ENCODE measurements at places on chromosomes 1 and 21. TPM values are rescaled to one million over a fixed set of nuclear protein-coding genes. Genes with fewer than 3 reads are reported as not detected.

The TNFRSF9 gene
- 3.0 TPM for total RNA-seq

The RPTN gene
- total RNA-seq, result not detected

The GPA33 gene
- total RNA-seq, result not detected

The BEND5 gene
- total RNA-seq, result not detected

The TNN gene
- not detected for total RNA-seq

The THEM5 gene
- not detected for total RNA-seq

The NFIA gene
- 4.1 TPM for total RNA-seq

The SELENBP1 gene
- 8.4 TPM for total RNA-seq

The INAVA gene
- 39.4 TPM for total RNA-seq

The RABGAP1L gene
- 5.1 TPM for total RNA-seq

The SLC44A3 gene
- total RNA-seq, result 2.1 TPM

The GOLT1A gene
- 5.1 TPM for total RNA-seq

The HORMAD1 gene
- total RNA-seq, result 5.7 TPM

The PCP4 gene
- total RNA-seq, result not detected

The AQP10 gene
- not detected for total RNA-seq

The OR2AK2 gene
- not detected for total RNA-seq

The METTL13 gene
- 47.4 TPM for total RNA-seq

The FAM131C gene
- 18.6 TPM for total RNA-seq

The OR2L2 gene
- total RNA-seq, result not detected

The SMYD3 gene
- 14.4 TPM for total RNA-seq

The GSTM2 gene
- total RNA-seq, result 3.7 TPM

The ABL2 gene
- 17.0 TPM for total RNA-seq

The KRTAP8-1 gene
- total RNA-seq, result not detected

The GLIS1 gene
- total RNA-seq, result 0.08 TPM

The PTGER3 gene
- not detected for total RNA-seq

The SLAMF9 gene
- total RNA-seq, result 0.24 TPM

The FAM177B gene
- total RNA-seq, result not detected

The MOB3C gene
- total RNA-seq, result 3.6 TPM

The AMY1A gene
- not detected for total RNA-seq

The RGS1 gene
- total RNA-seq, result not detected

The CSF1 gene
- 24.6 TPM for total RNA-seq

The LMNA gene
- total RNA-seq, result 756 TPM

The LHX4 gene
- 0.36 TPM for total RNA-seq

The ZYG11A gene
- 2.3 TPM for total RNA-seq

The SPRR2G gene
- not detected for total RNA-seq

Data from A549 treated with CORT108297 at 1 μM for 4 hours (cell line).